ENCODE measurements at places on chromosomes 5 and 9.

- no peak for DNase-seq
These were observed 164.5 kb downstream of the MED27 start for GRCh38 chr9:131915181-131915580.

DNA sequence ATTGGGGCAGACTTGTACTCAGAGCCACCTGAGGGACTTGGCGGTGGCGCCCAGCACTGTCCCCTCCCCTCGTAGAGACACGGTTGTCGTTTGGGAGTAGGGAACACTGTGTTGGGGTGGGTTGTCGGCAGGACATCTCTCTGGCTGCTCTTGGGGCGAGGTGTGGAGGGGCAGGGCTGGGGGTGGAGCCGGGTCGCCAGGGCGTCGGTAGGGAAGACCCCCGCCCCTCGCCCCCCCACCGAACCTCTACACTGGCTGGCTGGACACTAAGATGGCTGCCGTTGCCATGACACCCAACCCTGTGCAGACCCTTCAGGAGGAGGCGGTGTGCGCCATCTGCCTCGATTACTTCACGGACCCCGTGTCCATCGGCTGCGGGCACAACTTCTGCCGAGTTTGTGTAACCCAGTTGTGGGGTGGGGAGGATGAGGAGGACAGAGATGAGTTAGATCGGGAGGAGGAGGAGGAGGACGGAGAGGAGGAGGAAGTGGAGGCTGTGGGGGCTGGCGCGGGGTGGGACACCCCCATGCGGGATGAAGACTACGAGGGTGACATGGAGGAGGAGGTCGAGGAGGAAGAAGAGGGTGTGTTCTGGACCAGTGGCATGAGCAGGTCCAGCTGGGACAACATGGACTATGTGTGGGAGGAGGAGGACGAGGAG is 778 bp downstream of the TRIM41 start:
- no peak for DNase-seq

DNA sequence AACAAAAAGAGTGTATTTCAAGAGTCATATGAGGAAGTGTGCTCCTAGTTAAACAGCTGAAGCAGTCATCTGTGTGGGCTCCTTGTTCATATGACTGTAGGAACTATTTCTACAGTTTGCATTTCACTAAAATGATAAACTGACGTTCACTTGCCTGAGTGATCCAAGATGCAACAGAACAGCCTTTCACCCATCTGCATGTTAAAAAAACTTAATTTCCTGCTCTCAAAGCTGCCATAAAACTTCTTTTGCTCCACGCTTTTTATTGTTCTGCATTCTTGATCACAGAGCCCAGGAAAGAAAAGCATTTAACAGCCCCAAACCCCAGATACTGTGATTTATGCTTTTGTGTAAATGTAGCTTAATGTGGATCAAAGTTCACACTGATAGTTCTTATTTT is 43.9 kb downstream of the ZNF608 start:
- no peak for DNase-seq

GRCh38 chr5:74028976-74029375 is 403.0 kb downstream of the ARHGEF28 start:
- no peak for DNase-seq

Data from CD4-positive, alpha-beta T cell treated with Interleukin-2 at 100 ng/mL for 4 hours (primary cell).